NCI-H1930 (cell line): ENCODE measurements at places on chromosomes 12 and 14.

- no peak for DNase-seq
These were observed 107.7 kb upstream of the IFNG-AS1 start for GRCh38 chr12:67881565-67881964.

DNA sequence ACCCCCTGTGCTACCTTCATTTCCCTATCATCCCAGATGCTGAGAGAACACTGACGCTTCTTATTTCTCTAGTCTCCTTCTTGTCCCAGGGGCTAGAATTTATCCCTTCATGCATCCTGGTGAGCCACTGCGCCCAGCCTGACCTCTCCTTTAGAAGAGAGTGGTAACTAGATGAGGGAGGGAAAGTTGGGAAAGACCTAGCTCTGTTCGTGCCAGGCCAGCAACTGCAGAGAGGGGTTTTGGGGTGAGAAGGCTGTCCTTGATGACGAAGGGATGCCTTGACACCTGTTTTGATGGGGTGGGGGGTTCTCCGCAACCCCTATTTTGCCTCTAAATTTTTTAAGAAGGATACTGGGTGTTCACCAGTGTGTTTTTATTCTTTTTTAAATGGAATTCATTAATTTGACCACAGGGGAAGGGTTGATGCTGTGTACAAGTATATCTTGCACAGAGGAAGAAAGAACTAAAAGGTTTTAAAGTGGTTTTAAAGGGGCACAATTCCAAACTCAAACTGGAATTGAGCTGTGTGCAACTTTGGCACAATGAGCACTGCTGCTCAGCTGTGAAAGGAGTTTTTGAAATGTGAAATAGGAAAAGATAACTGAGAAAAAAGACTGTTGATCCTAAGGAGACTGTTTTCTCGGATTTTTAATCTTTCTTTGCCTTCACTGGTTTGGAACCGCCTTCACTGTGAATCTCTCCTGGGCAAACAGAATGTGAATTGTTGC is 7.0 kb upstream of the MMP19 start:
- DNase-seq: no peak

GRCh38 chr14:31229009-31229408 is 21.4 kb upstream of the HECTD1 start:
- DNase-seq: no peak

- DNase-seq: no peak
These were observed 30.9 kb upstream of the EMP1 start for GRCh38 chr12:13165617-13166041.

DNA sequence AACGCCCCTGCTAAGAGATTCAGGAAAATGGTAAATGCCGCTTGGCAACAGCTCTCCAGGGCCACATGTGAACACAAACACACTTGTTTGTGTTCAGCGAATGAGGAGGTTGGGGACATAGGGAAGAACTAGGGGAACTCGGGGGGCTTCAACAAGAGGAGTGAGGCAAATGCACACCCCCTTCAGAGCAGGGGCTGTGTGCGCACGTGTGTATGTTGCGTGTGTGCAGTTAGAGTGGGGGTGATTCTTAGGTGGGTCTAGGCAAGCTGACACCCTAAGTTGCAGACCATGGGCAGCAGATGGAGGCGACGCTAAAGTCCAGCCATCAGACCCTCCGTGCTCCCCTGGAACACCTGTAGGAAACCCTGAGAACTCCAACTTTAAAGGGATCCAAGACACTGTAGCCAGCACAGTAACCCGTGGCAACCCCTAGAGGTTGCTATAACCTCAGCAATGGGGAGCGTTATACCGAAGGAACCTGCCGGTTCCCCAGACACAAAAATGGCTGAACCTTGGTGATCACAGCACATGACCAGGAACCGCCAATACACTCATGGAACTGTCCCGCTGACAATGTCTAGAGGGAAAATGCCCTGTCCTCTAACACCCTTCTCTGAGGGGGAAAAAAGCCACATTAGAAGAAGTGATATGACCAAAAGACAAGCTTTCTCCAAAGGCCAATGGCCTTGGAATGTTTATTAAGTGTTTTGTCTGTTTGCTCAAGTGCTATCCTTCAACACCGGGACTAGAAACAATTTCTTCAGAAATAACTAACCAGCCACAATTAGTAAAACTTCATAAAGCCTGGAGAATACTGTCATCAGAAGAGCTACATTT is 86.5 kb upstream of the CEP83 start:
- DNase-seq: no peak

DNA sequence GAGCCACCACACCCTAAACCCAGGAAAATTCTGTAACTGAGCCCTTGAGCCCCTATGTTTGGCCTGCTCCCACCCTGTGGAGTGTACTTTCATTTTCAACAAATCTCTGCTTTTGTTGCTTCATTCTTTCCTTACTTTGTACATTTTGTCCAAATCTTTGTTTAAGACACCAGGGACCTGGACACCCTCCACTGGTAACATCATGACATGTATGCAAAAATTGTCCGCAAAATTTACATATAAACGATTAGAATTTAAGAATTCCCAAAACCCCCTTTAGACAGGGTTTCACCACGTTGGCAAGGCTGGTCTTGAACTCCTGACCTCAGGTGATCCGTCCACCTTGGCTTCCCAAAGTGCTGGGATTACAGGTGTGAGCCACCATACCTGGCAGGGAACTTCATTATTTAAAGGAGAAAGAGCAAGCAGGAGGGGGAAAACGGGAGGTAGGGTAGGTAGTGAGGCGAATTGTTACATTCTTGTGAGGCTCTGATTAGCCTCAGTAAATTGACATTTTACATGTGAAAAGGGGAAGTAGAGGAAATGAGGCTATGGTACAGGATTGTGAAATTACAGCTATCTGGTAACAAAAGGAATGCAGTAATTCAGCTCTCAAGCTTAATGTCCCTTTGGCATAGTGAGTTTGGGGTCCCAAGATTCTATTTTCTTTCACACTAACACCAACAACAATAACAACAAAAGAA is 27.6 kb downstream of the TUBA1A start:
- no peak for DNase-seq

GRCh38 chr14:55366271-55366670 is 45.4 kb downstream of the ATG14 start:
- no peak for DNase-seq

DNA sequence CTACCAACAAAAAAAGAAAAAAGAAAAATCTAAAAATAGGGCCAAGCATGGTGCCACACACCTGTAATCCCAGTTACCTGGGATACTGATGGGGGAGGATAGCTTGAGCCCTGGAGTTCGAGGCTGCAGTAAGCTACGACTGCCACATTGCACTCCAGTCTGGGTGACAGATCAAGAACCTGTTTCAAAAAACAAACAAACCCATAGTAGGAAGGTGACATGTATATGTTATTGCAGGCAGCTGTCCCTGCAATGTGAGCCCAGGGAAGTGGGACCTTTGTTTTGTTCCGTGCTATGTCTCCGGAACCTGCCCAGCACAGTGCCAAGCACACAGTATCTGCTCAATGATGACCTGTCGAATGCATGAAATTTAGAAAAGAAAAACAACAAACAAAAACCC is 37.2 kb upstream of the YY1 start:
- no peak for DNase-seq

GRCh38 chr12:13197032-13197431 is 506 bp downstream of the EMP1 start:
- DNase-seq: no peak

DNA sequence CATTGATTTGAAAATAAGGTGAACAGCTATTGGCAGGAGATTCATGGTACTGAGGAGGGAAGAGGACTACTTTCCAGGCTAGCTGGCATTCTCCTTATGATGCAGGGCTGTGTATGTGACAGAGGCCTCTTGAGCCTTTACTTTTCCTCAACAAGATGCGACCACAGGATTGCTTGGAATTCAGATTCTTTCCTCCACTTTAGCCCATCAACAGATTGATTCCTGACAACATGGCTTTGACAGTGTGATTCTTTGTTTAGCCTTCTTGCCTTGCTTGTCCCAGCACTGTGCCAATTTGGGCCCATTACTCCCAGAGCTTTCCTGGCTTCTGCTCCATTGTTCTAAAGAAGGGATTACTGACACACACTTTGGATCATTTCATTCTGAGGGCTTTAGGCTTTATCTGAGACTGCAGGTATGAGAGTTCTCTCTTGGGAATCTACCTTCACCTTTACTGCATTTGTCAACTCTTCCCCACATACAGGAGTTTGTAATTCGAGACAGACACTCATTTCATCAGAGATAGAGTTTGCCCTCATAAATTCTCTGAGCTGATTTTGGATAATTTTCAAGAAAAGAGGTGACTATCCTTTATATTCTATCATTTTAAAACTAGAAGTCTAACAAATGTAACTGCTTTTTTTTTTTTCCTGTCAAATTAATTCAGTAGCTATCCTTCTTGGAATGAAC is 206.4 kb upstream of the GZMB start:
- DNase-seq: no peak

DNA sequence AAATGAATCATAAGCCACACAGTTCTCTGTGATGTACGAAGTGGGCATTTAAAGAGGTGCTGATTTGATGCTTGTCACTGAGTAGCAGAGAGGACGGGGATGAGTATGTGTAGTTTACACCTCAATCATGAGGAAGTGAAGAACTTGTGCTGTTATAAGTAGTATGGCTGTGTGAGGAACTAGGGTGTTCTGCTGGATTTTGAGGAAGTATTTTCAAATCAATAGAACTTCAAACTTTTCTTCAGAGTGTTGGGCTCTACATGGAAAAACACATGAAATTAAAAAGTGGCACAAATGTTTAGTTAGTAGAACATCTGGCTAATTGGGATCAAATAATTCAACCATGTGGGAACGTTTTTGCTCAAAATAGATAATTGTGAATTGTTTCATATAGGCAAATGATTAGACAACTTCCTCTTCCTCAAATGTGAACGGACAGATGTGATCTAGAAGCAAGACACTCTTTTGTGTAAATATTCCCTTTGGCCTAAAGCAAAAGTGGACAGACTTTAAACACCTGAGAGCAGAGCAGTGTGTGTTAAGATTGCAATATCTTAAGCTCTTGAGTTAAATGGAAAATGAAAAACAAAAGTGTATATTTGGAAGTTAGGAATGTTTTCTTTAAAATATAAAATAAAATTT is 168.5 kb downstream of the NAV3 start:
- DNase-seq: no peak

GRCh38 chr12:26991826-26992225 is 22.4 kb downstream of the TM7SF3 start:
- no peak for DNase-seq

DNA sequence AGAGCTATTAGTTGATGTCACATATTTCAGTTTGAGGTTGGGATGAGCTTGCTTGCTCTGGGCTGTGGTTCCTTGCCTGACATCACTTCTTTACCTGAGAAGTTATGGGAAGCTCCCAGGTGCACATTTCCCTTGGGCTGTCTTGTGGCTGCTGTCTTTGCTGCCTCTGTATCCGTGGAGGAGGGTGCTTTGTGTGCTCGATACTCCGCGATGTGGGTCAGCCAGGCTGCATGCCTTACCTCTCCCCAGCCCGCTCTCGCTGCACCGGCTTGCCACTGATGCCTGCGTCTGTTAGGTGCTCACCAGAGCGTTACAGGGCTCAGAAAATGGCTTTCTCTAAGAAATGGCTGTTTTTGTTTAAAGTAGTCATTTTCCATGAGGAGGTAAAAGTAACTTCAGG is 19.6 kb downstream of the PELI2 start:
- no peak for DNase-seq

GRCh38 chr12:41460906-41461305 is 272.8 kb downstream of the PDZRN4 start:
- no peak for DNase-seq

DNA sequence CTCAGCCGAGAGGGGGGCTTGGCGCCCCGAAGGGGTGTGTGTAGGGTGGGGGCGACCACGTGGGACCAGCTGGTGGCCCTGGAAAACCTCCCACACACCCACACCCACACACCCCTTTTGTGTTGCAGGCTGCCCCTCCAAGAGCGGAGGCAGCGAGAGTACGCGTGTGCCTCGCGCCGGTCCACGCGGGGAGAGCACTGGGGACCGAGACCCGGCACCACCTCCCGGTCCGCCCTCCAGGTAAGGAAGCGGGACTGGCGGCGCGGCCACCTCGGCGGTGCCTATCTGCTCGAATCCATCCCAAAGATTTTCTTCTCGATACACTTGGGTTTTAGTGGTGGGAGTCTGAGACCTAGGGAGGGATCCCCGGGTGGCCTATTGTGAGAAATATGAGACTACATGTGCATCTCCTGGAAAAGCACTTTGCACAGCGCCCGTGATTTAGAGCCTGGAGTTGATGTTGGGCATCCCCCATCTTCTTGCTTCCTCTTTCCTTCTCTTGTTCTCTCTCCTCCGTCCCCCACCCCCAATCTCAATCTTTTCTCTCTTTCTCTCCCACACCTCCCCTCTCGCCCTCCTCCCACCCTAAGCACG is 393 bp downstream of the SYT1 start:
- no peak for DNase-seq

- DNase-seq: no peak
These were observed 196.0 kb downstream of the RAD51B start for GRCh38 chr14:68015356-68016254.

GRCh38 chr14:76391981-76392690 is 16.2 kb downstream of the ESRRB start:
- no peak for DNase-seq

DNA sequence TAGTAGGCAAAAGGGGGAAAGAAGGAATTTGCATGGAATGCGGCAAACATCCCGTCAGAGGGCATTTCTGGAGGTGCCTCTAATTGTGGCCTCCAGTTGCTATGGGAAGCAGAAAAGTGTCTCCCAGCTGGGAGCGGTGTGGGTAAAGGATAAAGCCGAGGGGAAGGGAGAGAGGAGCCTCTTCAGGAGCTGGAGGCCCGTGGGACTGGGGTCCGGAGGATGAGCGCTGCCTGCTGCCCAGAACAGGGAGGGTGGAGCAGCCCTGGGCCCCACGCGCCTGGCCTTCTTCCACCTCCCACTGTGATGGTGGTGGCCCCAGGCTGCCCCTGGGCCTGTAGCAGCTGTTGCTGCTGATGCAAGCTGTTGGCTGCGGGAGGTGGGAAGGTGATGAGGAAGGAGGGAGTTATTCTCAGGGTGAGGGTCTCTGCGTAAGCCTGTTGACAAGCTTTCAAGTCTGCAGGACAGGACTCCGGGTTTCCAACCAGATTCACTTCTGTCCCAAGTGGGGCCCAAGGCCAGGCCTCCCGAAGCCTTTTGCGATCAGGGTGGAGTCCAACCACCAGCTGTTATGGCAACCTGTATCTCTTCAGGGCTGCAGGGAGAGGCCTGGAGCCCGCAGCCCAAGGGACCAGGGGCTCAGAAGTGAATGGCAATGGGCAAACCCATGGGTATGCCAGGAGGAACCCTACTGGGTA is 19.1 kb upstream of the PGF start:
- no peak for DNase-seq

DNA sequence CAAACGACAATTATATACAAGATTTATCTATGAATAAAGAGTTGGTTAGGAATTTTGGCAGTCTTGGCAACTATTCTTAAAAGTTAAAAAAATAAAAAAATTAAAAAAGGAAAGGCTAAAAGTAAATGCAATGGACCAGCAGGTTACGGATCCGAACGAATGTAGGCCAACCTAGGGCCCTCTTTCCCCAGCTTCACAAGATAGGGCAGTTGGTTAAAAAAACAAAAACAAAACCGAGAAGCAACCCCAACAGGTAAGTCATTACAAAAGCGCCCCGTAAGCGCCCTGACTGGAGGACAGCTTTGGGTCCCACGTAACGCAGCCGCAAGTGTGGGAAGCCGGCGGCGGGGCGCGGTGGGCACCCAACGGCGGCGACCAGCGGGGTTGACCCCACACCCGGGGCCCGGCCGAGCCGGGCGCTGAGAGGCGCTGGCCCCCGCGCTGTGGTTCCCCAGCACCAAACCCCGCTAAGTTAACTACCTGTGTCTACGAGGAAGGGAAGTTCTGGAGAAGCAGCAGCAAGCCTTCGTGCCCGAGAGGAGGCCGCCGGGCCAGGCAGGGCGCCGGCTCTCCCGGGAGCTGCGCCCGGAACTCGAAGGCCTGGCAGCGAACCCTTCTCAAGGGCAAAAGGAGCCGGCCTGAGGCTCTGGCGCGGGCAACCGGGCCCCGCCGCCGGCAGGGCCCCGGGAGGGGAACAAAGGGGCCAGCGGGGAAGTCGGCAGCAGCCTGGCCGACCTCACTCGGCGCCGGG is 882 bp downstream of the HECTD1 start:
- no peak for DNase-seq
